ENCODE measurements at places on chromosomes 2 and 18.

- no peak for DNase-seq
Measured at GRCh38 chr2:176435729-176436128, 166.5 kb downstream of the MTX2 start.

DNA sequence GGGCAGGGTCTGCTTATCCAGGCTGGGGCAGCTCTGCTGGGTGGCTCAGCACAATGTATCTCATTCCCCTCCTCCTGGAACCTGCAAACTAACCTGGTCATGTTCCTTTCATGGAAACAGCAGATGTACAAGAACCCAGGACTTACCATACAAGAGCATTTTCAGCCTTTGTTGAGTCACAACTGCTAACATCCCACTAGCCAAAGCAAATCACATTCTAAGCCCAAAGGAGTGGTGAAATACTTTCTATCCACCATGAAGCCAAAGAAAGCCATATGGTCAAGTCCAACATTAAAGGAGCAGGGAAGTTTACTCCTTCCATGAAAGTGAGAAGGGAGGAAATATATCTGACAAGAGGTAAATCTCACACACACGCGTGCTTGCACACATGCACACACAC, 163.0 kb downstream of the IRS1 start:
- DNase-seq: no peak

DNA sequence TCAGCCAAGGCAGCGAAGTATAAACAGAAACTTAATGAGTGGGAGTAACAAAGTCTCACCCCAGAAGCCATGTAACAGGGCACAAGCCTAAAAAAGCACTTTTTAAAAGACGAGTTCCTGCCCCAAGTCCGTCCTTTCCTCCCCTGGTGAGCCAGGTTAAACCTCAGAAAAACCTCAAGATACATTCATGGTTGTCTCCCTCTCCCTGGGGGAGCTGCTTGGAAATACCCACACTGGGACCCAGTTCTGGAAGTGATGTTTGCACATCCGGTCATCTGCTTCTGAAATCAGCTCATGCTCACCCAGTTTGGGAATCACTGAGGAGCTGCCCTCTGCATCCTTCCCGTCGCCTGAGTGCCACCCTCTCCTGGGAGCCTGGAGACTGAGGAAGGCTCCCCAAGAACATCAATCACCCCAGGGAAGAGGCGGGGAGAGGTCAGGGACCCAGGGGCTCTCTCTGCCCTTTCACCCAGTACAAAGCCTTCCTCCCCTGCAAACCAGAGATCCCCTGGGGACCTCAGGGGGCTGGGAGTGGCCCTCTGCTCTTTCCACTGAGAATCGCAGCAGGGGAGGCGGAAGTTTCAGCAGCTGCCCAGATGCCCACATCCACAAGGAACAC, 150.6 kb upstream of the AGAP1 start:
- DNase-seq: no peak

DNA sequence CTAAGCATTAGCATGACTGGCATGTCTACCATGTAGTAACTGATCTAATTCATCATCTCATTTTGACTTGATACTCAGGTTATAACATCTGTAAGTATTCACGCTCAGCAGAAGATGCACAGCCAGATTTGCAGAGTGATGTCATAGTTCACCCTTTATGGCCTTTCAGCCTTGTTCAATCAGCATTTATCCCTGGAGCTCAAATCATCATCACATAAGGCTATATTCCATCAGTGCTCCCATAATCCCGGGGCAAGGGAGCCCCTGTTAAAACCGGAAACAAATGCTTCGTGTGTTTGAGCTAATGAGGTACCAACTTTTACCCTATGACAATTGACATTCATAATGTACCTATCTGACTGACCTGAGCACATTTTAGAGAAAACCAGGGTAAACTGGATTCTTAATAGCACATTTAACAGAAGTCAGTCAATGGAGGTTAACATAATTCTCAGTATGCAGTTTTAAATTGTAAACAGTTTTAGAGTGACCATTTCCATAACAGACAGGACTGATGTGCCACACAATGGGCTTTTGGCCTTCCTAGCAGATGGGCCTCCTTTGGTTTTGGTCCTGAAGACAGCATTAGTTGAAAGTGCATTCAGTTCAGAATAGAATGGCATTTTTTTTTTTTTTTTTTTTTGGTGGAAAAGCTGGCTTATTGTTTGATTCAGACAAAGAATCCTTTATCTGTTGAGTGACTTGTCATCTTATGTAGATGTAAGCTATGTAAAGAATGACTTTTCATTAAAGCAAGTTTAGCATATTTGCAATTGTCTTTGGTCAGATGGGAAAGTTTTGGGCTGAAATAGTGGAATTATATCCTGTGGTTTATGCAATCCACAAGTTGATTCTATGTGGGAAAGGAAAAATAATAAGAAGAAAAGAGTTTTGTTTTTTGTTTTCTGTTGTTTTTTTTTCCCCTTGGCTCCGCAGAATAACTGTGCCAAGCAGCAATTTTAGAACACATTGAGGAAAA, 866.0 kb upstream of the ACVR2A start:
- DNase-seq: no peak

GRCh38 chr2:28263690-28264089, 129.0 kb upstream of the FOSL2 start:
- no peak for DNase-seq

DNA sequence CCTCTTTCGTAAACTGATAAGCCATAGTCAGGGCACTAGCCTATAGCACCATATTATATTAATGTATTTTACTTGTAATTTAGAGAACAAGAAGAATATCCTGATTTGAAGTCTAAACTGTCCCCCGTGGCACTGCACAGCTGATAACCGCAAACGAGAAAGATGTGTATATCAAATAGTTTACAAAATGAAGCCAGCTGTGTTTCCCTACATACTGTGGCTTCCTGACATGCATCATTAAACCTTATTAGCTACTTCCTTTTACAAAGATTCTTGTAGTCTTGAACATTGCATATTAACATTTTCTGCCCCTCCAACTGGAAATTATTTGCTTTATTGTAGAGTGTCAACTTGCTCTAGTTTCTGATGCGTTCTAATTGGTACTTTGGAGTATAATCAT, 153.5 kb upstream of the NFATC1 start:
- no peak for DNase-seq

DNA sequence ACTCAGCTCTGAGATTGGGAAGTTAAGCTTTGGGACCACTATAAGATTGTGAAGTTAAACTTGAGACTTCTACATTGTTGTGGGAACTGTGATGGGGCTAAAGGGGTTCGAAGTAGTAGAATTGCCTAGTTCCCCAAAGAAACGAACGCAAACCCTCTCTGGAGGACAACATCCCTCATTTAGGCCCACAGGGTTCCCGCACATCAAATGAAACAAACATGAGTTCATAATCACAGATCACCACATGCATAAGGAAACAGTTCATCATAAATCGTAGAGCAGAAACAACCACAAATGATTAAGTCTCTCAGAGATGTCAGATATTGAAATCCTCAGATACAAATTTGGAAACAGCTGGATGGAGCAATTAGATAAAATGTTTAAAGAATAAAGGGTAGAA, 55.9 kb upstream of the HPCAL1 start:
- no peak for DNase-seq

GRCh38 chr18:24819141-24819890, 358.9 kb downstream of the HRH4 start:
- DNase-seq: no peak

GRCh38 chr18:32956591-32957315, 183.9 kb upstream of the KLHL14 start:
- DNase-seq: no peak

Data from tibial artery (tissue), 4 donors.